ENCODE measurements at places on chromosomes 5 and 9.

- no peak for DNase-seq
Measured at GRCh38 chr9:136808806-136809158, 1.0 kb downstream of the RABL6 start.

DNA sequence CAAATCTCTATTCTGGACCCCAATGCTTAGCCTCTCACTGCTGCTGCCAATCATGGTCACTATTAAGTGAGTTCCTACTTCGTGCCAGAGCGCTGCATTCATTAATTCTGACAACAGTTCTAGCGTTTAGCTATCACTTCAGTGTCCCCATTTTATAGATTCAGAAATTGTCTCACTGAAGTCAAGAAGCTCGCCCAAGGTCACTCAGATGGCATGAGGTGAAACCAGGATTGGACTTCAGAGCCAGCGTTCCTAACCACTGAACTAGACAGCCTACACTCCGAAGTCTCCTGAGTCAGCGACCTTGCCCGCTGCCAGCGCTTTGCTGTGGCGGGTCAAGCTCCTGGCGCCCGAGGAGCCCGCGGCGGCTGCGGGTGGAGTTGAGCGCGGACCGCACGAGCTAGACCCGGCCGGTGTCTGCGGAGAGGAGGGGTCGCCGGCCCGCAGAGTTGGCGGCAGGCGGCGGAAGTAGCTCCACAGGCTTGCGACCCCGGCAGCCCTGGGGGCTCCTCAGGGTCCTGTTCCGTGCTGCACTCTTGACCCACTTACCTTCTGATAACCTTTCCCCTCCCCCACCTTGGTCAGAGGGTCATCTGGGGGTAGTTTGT, 2.1 kb upstream of the GABRB2 start:
- no peak for DNase-seq

DNA sequence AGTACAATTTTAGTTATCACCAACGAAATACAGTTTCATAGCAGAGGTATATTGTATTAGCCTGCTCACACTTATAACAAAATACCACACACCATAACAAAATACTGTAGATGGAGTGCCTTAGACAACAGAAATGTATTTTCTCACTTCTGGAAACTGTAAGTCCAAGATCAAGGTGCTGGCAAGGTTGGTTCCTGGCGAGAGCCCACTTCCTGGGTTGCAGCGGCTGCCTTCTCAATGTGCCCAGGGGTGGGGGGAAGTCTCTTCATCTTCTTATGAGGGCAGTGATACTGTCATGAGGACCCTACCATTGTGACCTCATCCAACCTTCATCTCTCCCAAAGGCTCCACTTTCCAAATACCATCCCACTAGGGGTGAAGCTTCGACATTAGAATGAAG, 30.5 kb upstream of the GADD45G start:
- DNase-seq, result no peak

DNA sequence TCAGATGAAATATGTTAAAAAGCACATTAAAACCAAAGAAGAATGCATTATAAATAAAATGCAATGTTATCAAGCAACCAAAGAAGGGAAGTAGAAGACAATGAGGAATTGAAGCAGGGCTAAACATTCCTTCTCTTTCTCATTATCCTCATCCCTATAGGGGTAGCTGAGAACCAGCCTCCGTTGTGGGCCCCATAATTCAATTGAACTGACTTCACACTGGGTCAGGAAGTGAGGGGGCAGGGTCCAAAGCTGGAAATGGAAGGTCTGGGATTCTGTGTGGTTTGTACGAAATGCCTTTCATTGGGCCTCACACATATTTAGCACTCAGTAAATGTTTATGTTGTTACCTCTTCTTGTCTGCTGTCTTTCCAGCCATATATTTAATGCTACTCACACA, 220.4 kb upstream of the CD180 start:
- DNase-seq, result no peak

- DNase-seq, result no peak
Measured at GRCh38 chr5:122942164-122942914, 94.2 kb downstream of the PPIC start.

DNA sequence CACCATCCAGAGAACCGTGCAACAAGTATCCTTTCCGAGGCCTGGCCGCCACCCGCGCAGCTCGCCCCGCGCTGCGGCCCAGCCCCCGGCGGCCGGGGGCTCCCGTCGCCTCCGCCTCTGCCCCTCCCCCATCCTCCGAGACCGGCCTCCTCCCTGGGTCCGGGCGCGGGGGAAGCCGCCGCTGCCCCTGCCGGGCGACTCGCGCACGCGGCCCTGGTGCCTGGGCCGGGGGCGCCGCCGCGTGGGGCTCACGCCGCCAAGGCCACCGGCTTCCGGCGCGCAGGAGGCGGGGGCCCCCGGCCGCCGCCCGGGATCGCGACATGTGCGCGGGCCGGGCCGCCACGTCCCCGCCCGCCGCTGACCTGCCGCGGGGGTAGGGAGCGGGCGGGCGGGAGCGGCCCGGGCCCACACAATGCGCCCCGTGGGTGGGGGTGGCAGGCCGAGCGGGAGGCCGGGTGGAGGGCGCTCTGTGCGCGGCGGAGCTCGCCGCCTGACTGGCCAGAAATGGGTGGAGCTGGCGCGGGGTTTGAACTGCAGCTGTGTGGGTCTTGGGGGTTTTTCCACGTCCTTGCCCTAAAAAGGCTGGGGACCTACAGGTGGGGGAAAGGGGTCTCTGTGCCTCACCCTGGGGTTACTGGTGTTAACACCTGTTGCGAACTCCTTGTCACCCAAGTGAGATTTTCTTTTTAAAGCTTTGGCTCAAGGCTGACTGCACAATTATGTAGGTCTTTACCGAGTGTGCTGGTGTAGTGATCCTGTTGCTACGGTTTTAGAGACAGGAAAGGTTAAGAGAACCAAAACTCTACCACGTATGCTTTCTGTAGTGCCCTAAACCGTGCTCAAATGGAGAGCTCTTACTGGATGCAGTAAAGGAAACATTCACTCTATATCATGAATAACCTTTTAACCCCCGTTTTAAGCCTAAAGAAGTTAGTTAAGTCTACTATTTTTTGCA, 32.3 kb downstream of the TNPO1 start:
- DNase-seq, result peak; percentile 62

DNA sequence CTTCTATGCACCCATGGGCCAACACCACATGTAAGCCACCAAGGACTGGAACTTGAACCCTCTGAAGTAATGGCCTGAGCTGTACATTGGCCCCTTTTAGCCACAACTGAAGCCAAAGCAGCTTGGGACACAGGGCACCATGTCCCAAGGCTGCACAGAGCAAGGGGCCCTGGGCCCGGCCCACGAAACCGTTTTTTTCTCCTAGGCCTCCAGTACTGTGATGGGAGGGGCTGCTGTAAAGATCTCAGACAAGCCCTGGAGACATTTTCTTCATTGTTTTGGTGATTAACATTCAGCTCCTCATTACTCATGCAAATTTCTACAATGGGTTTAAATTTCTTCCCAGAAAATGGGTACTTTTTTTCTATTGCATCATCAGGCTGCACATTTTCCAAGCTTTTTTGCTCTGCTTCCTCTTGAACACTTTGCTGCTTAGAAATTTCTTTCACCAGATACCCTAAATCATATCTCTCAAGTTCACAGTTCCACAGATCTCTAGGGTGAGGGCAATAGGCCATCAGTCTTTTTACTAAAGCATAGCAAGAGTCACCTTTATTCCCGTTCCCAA, 25.5 kb upstream of the FBXW11 start:
- no peak for DNase-seq

DNA sequence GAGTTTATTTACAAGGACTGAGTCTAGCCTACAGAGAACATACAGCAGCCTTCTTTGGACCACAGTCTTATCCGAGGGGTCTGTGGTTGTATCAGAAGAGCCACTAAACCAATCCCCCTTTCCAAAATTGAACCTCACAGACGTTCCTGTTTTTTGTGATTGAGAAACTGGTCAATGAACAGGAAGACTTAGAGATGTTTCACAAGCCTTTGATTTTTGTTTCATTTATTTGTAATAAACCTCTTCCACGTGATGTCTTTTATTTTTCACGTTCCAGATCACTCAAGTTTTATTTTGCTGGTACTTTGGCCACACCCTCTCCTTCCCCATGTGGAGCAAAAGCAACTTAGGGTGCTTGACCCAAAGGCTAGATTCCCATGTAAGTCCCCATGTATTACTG, 16.1 kb downstream of the CCT5 start:
- DNase-seq, result no peak

GRCh38 chr5:90518661-90519060, 10.7 kb downstream of the LYSMD3 start:
- DNase-seq, result no peak

DNA sequence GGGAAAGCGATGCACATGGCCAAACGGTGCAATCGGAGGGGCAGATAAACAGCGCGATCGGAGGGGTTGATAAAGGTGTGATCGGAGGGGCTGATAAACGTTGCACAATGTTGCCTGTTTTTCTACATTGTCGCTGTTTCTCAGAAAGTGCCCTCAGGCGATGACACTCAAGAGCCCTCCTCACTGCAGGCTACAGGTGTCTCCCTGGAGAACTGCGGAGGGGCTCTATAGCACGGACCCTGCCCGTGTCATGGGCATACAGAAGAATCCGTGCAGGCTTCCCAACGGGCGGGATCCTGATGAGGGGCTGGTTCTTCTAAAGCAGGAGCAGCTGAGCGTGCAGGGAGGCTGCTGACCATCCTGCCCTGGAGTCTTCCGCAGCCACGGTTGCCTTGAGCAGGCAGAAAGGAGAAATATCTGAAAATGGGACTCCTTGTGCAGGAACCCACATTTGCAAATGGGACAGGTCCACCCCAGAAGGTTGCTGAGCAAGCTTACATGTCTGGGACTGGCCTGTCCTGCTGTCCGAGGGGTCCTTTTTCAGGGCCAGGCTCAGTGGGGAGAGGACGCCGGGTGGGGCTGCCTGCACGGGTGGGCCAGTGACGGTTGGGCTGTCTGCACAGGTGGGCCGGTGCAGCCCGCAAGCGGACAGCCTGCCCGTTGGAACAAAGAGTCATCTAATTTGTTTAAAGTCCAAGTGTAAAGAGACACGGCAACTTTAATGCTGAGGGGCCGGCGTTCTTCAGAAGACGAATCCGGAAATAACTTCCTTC, 25.1 kb upstream of the LPCAT1 start:
- DNase-seq, result no peak

Measured in globus pallidus (tissue), 1 donor.